ENCODE measurements at places on chromosomes 1 and 21.

- DNase-seq: no peak
Measured at GRCh38 chr1:217431395-217431794, 199.5 kb downstream of the GPATCH2 start.

DNA sequence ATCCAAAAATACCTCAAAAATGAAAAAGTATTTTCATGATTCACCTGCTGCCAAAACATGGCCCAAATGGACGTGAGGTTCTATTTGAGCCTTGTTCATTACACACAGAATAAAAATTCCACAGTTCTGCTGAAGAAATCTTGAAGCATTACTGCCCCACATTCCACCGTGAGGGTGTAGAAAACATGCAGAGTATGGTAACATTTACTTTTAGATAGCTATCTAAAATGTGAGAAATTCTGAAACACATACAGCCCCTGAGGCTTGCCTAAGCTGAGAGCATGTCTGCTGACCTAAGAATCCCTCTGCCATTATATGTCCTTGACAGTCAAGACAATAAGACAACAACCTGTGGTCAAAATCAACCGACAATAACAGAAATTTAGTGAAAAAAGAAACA is 186.5 kb downstream of the DSCAM start:
- no peak for DNase-seq

DNA sequence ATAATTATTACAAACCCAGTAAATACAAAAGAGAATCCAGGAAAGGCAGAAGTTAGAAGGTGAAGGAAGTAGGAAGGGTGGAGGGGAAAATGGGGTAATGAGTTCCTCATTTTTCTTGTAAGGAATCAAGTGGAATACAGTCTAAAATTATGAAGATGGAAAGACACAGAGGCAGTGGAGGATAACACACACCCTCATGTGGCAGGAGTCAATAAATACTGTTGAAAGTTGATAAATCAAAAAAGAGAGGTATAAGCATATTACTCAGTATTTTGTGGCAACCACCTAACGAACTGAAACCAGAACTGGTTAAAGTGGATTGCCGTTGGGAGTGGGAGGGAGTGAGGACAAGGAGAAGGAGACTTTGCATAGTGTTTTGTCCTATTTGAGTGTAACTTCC is 78.6 kb upstream of the SLC44A3 start:
- no peak for DNase-seq

- DNase-seq: no peak
Measured at GRCh38 chr1:84919461-84919970, 26.5 kb upstream of the LPAR3 start.

- no peak for DNase-seq
Measured at GRCh38 chr1:31712068-31712467, 8.3 kb upstream of the COL16A1 start.

DNA sequence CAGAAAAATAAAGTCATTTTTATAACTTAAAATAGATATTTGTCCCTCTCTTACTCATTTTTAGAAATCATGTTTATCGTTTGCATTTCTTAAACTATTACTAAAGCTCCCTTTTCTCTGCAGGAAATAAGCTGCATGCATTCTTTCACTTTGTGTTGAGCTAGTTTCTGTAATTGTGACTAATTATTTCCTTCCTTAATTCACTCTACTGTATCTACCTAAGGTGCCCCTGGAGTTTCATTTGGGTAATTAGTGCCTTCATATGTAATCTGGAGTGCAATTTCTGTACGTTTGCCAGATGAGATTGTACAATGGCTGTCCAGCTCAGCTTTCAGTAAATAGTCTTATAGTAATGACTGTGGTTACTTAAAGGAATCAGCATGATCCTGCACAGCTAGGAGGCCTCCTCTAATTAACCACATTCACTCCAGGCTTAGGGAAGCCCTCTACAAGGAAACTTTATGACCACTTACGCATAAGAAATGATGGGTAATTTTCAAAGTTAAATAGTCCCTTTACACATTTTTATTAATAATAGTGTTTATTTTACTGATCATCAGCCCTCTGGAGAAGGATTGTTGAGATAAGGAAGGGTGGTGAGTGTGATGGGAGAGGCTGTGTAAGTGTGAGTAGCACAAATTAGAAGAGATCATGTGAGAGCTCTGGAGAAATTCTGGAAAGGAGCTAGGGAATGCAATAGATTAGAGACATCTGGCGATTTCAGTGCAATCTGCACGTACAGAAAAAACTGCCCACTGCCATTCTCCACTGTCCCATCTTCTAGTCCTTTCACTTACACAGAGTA is 86.8 kb downstream of the LRRC8C start:
- peak; percentile 42 for DNase-seq

DNA sequence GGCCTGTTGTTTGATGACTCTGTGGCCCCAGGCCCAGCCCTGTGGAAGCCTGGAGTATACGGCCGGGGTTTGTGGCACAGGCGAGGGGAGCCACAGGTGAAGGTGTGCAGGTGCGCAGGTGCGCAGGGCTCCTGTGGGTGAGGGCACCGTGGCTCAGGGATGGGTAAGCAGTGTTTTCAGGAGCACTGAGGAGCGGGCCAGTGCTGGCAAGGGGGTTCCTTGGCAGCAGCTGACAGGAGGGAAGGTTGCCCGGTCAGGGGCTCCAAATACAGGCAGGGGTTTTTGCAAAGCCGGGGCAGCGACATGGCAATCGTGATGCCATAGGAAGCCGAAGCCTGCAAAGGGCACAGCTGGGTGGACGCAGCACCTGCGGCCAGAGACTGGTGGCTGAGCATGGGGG is 20.7 kb downstream of the AGPAT3 start:
- no peak for DNase-seq

DNA sequence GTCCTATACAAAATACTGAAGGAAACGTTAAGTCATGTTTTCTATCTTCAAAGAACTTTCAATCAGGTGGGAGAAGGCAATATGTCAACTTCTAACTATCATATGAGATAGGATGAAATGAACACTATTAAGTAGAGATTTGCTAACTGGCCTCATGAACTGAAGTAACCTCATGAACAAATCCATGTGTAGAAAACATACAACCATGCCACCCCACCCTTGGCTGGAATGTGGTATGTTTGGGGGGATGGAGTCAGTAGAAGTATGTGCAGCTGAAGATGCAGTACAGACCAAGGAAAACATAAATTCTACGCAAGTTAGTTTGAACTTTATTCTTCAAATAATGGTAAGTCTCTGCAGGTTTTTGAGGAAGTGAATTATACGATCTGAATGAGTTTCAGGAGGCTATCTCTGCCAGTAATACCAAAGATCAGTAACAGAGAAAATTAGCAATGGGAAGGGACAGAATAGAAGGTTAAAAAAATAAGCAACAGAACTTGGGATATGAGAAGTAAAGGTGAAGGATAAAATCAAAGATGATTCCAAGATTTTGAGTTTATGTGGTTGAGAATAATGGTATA is 4.5 kb downstream of the TRMT1L start:
- DNase-seq: no peak

GRCh38 chr21:29271927-29272333 is 26.8 kb upstream of the BACH1 start:
- no peak for DNase-seq

- no peak for DNase-seq
Measured at GRCh38 chr1:15440357-15440756, 2.1 kb downstream of the CTRC start.

GRCh38 chr21:37248298-37248697 is 18.8 kb downstream of the VPS26C start:
- no peak for DNase-seq

DNA sequence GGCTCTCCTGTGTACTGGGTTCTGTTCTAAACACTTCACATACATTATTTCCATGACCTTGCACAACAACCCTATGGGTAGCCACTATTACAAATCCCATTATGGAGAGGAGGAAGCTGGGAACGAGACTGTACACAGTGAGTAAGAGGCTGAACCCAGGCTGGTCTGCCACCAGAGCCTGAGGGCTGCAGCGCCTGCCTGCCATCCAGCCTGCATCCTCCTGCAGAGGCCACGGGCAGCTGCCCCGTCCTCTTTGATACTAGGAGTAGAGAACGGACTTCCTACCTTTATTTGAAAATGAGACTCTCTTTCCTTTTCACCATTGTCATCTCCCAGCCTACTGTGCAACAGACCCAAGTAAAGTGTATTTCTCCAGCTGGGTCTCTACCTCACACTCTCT is 370.0 kb downstream of the HHAT start:
- DNase-seq: no peak

- DNase-seq: no peak
Measured at GRCh38 chr1:58814251-58815068, 30.6 kb upstream of the JUN start.

GRCh38 chr1:38135625-38136414 is 89.2 kb upstream of the POU3F1 start:
- no peak for DNase-seq

- DNase-seq: no peak
Measured at GRCh38 chr1:121471523-121471922, 286.7 kb downstream of the SRGAP2C start.

- no peak for DNase-seq
Measured at GRCh38 chr1:157162345-157162744, 24.1 kb upstream of the ETV3 start.

DNA sequence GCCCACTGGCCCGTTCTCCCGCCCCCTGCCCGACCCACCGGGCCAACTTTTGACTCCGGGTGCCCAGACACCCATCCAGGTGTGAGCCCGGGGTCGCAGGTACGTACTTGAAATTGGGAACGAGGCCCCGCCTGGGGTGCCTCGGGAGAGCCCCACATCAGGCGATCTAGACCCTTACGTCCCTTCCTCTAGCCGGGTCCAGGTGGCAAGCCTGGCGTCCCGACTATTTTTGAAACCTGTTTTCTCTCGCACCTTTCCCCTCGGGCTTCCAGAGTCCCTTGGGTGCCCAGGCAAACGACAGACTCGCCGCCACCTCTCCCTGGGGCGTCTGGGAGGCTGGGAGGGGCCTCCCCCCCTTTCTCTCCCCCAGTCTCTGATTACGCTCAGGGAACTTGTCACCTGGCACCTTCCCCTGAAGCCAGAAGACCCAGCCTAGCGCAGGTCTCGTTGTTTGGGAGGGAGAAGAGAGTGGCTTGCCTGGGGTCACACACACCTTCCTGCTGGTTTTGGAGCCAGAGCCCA is 898 bp downstream of the LDLRAP1 start:
- DNase-seq: no peak

DNA sequence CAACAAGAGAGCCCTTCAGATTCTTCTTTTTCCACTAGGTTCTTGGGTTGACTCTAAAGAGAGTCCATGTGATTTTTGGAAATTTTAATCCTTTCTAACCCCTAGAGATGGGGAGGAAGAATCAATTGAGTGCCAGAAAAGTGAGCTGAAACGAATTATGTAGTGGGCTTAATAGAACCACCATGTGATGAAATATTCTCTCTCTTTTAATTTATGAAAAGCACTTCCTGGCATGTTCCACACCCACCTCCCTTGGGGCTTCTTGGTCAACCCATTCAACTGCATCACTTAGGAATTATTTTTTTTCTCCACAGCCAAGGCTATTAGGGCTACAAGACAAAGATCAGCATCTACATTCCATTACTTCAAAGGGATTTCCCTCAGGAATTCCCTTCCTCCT is 79.6 kb downstream of the ZC3H11B start:
- DNase-seq: no peak

DNA sequence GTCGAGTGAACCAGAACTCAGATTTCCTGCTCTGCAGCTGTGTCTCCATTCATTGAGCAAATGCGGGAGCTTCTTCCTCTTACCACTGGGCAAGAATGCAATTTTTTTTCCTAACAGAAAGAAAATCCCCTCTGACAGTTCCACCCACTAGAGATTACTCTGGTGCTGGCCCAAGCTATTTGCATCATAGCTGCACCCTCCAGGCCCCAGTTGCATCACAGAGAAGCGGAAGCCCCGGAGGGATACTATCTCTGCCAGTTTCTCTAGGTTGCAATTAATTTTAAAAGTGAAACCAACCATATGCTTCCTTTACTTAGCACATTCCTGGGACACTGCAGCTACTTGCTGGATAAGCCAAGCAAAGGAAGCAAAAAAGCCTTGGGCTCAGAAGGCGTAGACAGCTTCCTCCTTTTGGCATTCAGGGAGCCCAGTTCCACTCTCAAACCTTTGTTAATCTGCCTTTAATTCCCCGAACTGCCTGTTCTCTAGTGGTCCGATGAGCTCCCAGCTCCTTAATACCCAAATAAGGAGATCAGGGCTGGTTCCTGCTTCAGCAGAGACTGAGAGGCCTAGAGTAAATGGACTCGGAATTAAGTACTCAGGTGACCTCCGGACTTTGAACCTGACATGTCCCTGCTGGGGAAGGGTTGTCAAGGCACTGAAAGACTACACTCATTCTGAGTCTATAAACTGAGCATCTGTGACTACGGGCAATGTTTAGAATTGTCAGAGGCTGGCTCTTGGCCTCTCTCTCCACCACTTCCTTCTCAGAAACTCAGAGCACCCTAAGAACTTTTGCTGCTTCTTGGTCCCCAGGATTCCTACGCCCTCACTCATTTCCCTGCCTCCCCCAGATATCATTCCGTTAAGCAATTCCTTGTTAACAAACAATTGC is 72.5 kb upstream of the TNFSF18 start:
- no peak for DNase-seq

DNA sequence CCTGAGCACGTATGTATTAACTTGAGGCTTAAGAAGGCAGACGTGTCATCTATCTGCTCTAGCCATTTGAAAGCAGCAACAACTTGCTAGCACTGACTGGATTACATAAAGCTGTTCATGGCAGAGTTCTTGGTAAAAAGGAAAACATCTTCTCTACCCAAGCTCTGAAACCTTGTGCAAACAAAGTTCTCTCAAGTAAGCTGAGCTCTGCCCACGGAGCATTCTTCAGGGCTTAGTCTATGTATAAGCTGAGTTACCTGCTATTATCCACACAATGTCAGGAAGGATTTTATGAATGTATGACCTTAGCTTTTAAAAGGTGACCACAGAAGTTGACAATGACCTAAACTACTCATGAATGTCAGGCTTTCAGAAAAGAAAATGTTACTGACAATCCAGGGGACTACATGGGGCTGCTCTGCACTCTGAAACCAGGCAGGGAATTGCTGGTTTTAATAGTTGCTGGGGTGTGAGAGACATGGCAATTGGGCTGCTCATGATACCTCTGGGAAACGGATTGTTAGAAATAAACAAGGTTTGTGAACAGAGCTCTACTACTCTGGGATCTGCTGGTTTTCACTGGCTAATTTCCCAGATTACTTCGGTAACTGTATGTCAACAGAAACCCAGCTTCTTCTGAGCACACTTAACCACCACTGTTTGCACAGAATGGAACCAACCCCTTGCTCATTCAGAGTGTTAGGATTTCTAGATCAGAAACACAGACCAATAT is 29.6 kb upstream of the CCN1 start:
- DNase-seq: no peak

GRCh38 chr1:8687538-8687937 is 129.9 kb downstream of the RERE start:
- DNase-seq: no peak

GRCh38 chr1:62377043-62377562 is 57.9 kb upstream of the KANK4 start:
- DNase-seq: no peak
